GM12864 (cell line): ENCODE measurements at places on chromosomes 11 and 22.

DNA sequence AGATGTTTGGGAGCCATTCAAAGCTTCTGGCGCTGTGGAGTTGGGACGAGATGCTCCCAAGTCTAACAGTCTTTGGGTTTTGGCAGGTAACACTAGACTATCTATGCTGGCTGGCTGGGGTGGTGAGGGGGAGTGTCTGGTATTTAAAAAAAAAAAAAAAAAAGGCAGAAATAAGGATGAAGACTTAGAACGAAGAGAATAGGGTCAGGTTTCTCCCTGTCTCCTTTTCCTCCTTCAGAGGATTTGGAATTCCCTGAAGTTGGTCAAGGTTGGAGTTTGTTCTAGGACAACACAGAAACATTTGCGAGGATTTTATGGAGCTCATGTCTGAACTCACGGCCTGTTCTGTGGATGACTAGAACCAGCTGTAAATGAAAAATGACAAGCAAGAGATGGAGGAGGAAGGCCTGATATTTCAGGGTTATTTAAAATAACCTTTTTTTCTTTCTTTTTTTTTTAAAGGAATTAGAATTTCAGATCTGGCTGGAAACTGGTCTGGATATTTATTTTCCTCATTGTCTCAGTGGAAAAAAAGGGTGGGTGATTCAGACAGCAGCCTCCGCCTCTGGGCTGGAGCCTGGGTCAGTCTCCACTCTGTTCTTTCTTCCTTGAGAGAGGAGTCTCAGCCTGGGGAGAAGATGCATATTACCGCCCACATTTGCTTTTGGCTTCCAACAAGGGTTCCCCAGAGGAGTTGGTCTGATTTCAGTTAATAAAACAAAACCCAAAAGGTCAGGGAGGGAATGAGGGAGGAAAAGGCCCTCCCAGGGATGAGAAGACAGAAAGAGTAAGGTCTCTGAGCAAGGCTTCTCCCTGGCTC is 80.1 kb downstream of the USP35 start:
- no peak for DNase-seq

- DNase-seq: no peak
Observed at GRCh38 chr11:109133159-109133558, 288.8 kb upstream of the C11orf87 start.

DNA sequence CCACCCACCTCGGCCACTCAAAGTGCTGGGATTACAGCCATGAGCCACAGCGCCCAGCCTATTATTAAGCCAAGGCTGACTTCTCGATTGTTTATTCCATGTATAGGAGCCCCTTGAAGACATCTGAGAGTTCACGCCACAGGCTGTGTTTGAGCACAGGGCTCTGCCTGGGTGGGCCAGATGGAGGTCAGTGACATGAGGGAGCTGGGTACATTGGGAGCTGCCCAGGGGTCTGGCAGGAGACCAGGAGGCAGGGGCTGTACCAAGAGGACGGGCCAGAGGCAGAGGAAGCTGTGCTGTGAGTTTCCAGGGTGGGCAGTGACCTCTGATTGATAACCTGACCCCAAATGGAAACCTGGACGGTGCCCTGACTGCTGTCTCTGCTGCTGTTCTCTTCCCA is 5.4 kb downstream of the LMF2 start:
- no peak for DNase-seq

- no peak for DNase-seq
Observed at GRCh38 chr11:93248602-93249001, 50.8 kb upstream of the SLC36A4 start.

DNA sequence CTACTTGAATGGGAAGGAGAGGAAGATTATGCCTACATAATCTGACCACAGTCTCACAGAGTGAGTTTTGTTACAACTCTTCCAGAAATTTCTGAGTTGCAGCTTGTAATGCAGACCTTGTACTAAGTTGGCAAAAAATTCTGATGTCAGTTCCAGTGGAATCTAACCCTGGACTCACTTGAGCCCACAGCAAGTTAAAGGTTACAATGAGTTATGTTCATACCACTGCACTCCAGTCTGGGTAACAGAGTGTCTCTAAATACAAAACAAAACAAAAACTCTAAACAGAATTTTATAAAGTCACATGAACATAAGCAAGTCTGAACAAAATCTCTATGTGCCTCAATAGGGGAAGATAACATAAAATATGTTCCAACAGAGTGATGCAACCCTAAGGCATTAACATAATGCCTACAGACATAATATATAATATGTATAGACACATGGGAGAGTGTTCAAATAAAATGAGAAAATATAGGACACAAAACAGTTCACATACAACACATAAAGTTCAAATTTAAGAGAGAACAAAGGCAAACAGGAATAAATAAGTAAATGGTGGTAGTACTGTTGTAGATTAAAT is 1.1 kb downstream of the GLYAT start:
- DNase-seq: no peak

GRCh38 chr22:17130199-17130598 is 9.0 kb upstream of the TMEM121B start:
- DNase-seq: no peak

- no peak for DNase-seq
Observed at GRCh38 chr22:29744902-29745301, 21.9 kb downstream of the ZMAT5 start.

DNA sequence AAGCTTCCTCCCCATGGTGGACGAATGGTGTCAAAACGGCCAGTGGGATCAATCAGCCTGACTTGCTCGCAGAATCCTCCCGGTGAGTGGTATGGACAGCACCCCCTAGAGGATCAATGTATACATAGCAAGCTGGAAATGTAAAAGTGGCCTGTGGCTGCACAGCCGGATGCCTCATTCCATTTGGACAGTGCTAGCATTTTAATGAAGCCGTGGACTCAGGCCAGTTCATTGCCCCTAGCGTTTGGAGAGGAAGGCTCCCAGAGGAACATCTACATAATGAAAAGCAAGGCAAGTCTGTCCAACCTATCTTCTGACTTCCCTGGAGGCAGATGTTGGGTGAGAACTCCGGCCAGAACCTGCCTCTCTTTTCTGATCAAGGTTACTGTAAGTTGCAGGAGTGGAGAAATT is 942.3 kb downstream of the NTM start:
- DNase-seq: no peak

DNA sequence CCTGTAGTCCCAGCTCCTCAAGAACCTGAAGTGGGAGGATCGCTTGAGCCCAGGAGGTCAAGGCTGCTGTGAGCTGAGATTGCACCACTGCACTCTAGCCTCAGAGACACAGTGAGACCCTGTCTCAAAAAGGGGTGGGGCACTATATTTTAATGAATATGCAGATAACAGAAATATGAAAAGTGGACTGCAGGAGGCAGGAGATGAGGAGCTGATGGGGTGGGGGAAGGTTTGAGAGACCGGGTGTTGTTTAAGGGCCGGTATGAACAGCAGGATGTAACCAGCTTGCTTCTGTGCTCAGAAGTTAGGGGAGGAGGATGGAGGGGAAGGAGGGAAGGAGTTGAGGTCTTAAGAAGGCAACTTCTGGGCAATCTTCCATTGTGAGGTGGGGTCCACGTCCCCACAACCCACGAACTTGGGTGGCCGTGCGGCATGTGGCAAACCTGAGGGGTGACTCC is 1.3 kb upstream of the B4GALNT4 start:
- no peak for DNase-seq

GRCh38 chr11:78080818-78081495 is 1.3 kb upstream of the NDUFC2 start:
- DNase-seq: no peak

DNA sequence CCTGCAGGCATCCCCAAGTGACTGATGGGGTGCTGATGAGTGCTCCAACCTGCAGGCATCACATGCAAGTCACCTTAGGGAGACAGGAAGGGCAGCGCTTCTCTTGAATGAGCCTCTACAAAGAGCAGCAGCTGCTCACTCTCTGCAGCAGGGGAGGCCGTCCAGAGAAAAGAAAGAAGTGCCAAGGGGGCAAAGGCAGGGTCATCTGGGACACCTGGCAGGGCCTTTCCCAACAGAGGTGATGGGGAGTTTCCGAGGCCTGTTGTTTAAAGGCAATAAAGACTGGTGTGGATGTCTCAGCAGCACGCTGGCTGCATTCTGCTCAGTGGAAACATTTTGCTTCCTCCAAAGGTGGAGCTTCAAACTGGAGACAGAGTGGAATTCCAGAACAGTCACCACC is 113.7 kb downstream of the ETS1 start:
- DNase-seq: no peak

GRCh38 chr22:43740587-43741270 is 71.4 kb downstream of the EFCAB6 start:
- DNase-seq: no peak

- no peak for DNase-seq
Observed at GRCh38 chr22:17132112-17132511, 11.0 kb upstream of the TMEM121B start.

- DNase-seq: no peak
Observed at GRCh38 chr22:48745842-48746788, 1081.6 kb downstream of the BRD1 start.

- DNase-seq: no peak
Observed at GRCh38 chr22:19816372-19817119, 38.1 kb downstream of the GNB1L start.

GRCh38 chr11:115939731-115940421 is 435.7 kb upstream of the CADM1 start:
- DNase-seq: no peak

DNA sequence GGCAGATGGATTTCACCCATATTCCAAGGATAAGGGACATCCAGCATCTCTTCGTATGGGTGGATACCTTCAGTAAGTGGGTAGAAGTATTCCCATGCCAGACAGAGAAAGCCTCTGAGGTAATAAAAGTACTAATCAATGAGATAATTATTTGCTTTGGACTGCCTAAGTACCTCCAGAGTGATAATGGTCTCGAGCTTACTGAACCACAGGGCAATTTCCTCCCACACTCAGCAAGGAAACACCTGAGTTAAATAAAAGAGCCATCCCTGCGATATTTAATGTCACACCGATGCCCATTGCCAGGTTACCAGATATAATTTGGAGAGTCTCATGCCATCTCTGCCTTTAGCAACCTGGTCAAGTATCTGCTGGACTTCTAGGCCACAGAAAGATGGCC is 70.6 kb upstream of the MPEG1 start:
- DNase-seq: no peak

DNA sequence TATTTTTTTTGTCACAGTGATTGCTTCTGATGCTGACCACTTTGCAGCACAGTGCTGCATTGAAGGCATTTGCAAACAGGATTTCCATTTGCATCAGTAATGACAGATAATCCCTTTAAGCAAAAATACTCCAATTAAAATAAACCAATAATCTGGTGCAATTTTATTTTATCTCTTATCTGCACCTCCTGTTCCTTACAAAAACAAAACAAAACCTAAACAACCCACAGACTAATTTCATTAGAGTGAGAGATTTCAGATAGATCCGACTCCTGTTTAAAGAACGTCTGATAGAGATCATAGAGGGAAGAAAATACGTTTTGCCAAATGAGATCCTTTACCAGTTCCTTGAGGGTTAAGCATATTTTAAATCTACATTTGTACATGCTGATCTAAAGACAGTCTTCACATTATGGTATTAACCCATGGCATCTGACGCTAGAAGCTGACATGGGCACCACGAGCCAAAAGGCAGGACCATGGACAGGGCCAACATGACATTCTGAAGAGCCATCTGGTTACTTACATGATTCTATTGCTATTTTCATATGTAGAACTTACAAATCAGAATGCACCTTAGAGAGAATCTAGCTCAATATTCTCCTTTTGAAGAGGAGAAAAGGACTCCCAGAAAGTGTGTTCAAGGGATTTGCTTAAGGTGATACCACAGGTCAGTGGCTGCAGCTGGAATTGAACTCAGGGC is 286.2 kb upstream of the NARS2 start:
- no peak for DNase-seq

- no peak for DNase-seq
Observed at GRCh38 chr22:44971651-44972362, 38.0 kb downstream of the PHF21B start.

DNA sequence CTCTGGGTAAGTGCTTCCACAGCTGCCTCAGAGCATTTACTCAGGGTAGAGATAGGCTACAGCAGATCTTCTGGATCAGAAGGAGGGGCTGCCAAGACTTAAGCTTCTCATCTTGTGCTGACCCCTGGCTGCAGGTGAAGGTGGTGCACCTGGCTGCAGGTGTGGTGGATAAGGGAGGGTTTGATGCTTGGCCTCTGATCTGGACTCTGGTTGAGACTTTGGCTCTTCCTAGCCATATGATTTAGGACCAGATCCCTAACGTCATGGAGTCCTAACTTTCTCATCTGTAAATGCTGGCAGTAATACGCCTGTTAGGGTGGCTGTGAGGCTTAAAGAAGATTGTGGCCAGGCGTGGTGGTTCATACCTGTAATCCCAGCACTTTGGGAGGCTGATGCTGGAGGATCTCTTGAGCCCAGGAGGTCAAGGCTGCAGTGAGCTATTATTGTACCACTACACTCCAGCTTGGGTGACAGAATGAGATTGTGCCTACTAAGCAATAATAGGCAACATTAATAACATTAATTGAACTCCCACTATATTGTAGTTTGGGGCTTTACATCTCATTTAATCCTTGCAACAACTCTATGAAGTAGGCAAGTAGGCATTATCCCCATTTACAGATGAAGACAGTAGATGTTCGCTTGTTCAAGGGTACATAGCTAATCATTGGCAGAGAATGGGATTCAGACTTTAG is 10.7 kb downstream of the DTX4 start:
- no peak for DNase-seq

DNA sequence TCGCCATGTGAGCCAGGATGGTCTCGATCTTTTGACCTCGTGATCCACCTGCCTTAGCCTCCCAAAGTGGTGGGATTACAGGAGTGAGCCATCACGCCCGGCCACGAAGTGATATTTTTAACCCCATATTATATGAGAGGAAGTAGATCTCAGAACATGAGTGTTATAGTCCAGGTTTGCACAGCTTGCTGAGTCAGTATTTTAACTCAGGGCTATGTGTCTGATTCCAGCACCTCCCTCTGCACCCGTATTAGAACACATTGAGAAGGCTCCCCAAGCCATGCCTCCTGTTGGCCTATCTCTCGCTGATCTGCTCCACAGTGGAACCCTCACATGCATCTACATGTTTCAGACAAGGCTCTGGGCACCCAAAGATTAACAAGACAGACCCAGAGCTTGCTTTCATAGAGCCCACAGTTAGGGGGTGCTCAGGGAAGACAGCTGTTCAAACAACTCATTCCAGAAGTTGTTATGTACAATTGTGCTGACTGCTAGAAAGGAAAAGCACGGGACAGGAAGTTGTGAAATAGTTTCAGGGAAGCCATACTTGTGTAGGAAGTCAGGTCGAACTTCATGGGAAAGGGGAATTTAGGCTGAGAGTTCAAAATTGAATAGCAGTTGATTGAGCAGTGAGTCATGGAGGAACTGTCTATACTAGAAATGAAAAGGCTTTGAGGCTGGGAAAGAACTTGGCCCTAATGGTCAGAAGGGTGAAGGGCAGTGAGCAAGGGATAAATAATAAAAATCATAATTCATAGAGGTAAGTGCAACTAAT is 49.3 kb upstream of the CLPB start:
- no peak for DNase-seq

- no peak for DNase-seq
Observed at GRCh38 chr11:13127161-13127560, 118.0 kb downstream of the RASSF10 start.

GRCh38 chr11:61685617-61685967 is 5.4 kb downstream of the DAGLA start:
- DNase-seq: no peak
